Activated CD4-positive, alpha-beta T cell treated with anti-CD3 and anti-CD28 coated beads, Interleukin-2, amount 10 ng/mL, durations not matched to agents 7 days and 5 days (primary cell): ENCODE measurements at places on chromosomes 6 and 20.

DNA sequence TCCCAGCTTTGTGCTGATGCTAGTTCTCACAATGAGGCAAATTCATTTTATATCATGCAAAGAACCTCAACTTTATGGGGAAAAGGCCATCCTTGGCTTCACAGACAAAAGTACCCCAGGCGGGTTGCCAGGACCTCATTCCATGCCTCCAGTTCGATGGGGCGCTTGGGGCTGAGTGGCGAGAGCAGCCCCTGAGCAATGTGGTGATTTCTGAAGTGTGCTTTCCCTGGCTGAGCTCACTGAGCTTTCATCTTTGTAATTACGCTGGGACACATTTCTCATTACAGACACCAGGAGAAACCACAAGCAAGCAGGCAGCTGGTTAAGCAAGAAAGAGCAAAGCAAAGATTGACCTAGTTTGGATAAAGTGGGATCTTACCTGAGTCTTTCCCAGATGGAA is 301.5 kb upstream of the CDH4 start:
- H3K36me3 ChIP-seq = no peaks in the 10 kb centered on the region
- no peaks in the 10 kb centered on the region for H3K27me3 ChIP-seq
- no peak overlapping the region for H3K4me3 ChIP-seq
- no peaks in the 10 kb centered on the region for H3K4me1 ChIP-seq
- H3K27ac ChIP-seq = no peak overlapping the region

- H3K36me3 ChIP-seq = no peaks in the 10 kb centered on the region
- no peak for DNase-seq
- peaks cover 2% of the 10 kb centered on the region for H3K27me3 ChIP-seq
- no peak overlapping the region for H3K27ac ChIP-seq
- H3K4me1 ChIP-seq = no peaks in the 10 kb centered on the region
These were observed 208.1 kb downstream of the PLCB4 start for GRCh38 chr20:9276966-9277468.

- H3K27me3 ChIP-seq = peaks cover 2% of the 10 kb centered on the region
- H3K4me1 ChIP-seq = no peaks in the 10 kb centered on the region
- no peak for DNase-seq
- no peaks in the 10 kb centered on the region for H3K36me3 ChIP-seq
These were observed 23.6 kb upstream of the APCDD1L start for GRCh38 chr20:58538752-58539151.

- H3K4me1 ChIP-seq = peaks cover 51% of the 10 kb centered on the region
- no peak for DNase-seq
- H3K27me3 ChIP-seq = no peaks in the 10 kb centered on the region
- peak overlapping the region; percentile 1 for H3K27ac ChIP-seq
These were observed 1.8 kb downstream of the OSBPL2 start for GRCh38 chr20:62240020-62240685.
